Transverse colon (tissue), 4 donors: ENCODE measurements at places on chromosomes 11 and 22.

GRCh38 chr11:126716456-126717083 is 284.0 kb downstream of the KIRREL3 start:
- DNase-seq, result peak; percentile 55

DNA sequence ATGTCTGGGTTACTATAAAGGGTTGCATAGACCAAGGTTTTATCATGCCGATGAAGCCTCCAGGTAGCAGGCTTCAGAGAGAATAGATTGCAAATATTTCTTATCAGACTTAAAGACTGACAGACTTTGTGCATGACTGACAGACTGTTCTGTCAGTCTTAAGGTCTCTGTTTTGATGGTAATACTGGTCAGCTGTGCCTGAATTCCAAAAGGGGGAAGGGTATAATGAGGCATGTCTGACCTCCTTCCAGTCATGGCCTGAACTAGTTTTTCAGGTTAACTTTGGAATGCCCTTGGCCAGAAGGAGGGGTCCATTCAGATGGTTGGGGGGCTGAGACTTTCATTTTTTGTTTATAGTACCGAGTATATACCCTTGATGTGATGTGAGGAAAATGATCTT is 4.7 kb upstream of the KCTD14 start:
- DNase-seq, result no peak

GRCh38 chr22:48754611-48755058 is 1073.0 kb downstream of the BRD1 start:
- DNase-seq, result no peak

- no peak for DNase-seq
These were observed 157.5 kb downstream of the KIRREL3 start for GRCh38 chr11:126843096-126843495.

GRCh38 chr11:79507706-79508105 is 66.9 kb upstream of the TENM4 start:
- no peak for DNase-seq

DNA sequence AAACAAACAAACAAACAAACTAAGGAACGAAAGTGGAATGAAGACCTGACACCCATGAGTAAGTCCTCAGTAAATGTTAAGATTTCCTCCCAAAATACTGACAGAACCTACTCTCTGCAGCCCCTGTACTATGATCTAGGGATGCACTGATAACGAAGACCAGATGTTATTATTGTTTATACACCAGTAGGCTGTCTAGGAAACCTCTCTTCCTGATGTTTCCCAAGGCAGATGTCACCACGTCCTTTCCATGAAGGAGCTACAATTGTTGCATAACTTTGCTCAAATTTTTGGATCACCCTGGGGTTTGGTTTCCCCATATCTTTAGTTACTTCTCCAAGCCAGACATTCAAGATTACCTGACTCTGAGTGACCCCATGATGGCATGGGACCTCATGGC is 340.7 kb downstream of the MIAT start:
- no peak for DNase-seq
